ENCODE measurements at places on chromosomes 12 and 14.

DNA sequence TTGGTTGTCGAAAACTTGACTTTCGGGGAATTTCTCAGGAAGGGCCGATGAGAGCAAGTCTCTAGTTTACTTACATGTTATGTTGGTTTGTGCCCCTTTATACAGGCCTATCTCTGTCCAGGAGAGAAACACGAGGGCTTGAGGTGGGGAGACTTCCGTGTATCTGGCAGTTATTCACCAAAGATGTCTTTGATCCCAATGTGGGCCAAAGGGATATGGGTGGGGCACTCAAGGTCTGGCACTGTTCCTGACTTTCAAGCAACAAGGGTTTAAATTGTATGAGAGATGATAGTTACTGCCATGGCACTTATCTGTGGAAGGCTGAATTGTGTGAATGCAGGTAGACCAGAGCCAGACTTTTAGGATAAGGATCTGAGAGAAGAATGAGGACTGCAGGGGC lies 137.2 kb upstream of the DHRS4 start:
- DNase-seq: no peak

- no peak for DNase-seq
Observed at GRCh38 chr14:90548455-90548854, 151.6 kb downstream of the CALM1 start.

- no peak for DNase-seq
Observed at GRCh38 chr14:88166616-88167015, 156.5 kb downstream of the KCNK10 start.

DNA sequence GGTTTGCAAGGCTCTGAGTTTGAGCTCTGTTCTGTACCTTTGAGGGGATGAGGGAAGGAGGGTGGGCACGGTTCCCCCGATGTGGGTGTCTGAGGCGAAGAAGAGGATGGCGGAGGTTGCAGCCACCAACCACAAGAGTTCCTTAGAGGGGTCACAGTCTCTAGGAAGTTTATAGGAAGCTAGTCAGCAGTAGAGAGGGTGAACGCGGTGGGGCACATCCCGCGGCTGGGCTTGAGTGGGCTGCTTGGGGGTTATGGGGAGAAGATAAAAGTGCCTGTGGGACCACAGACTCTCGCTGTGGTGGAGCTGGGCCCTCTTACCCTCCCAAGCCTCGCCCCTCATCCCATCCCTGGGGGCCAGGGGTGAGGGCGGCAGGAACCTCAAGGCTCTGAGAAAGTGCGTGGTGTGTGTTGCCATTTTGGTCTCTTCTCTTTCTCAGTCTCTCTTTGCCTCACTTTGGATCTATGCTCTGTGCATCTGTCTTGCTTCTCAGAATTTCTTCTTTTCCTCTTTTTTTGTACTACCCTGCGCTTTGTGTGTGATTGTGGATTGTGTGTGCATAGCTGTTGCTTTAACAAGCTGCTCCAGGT lies 2.7 kb downstream of the CD4 start:
- no peak for DNase-seq

DNA sequence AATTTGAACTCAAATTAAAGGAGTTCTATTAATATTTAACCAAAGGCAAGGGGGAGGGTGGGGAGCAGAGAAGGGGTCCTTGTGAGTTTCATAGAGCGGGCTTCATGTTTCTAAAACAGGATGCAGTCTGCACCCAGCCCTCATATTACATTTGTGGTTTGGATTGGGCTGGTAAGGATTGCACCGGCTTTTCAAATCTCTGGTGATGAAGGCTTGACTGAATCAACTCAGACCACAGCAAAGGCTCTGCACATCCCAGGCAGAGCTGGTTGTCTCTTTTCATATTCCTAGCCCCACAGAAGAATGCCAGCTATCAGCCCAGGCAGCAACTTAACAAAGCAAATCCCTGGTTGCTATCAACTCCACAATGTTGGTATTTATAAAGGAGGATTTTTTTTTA lies 1221.4 kb downstream of the VRK1 start:
- no peak for DNase-seq

- DNase-seq: no peak
Observed at GRCh38 chr14:45284802-45285201, 31.8 kb upstream of the MIS18BP1 start.

- no peak for DNase-seq
Observed at GRCh38 chr12:42756841-42757623, 167.5 kb upstream of the PRICKLE1 start.

- DNase-seq: no peak
Observed at GRCh38 chr14:65348137-65348536, 64.4 kb upstream of the FUT8 start.

Measured in occipital lobe (tissue), 3 donors.